ELR (cell line): ENCODE measurements at places on chromosomes 4 and X.

DNA sequence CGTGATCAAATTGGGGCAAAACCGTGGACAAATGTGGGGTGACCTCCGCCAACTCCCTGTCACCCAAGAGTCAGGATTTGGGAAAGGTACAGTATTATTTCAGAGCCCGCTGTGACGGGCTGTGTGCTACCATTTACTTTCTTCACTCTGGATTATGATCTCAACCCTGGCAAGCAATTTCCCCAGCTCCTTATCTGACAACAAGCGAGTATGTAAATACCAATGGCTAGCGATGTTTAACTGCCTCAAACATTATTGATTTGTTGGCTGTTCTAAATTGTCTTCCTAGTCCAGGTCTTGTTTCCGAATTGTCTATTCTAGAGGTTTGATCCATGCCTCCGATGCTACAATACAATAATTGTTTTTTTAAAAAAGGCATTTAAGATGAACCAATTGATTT lies 17.7 kb upstream of the PITX2 start:
- no peak for DNase-seq

DNA sequence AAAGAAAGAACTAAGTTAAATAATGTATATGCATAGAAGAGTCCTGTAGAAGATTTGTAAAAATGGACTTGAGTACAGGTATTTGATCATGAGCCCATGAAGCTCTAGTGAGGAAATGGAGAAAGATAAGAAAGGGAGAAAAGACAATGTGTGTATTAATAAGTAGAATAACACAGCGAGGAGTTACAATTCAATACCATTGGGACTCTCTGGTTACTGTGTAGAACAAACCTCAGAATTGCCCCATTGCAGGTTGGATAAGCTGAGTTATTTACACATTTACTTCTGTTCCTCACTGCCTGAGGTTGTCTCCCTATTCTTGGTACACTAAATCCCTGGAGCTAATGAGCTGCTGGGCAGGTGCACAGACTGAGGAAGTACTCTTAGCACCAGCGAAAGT lies 33.3 kb downstream of the BANK1 start:
- no peak for DNase-seq

DNA sequence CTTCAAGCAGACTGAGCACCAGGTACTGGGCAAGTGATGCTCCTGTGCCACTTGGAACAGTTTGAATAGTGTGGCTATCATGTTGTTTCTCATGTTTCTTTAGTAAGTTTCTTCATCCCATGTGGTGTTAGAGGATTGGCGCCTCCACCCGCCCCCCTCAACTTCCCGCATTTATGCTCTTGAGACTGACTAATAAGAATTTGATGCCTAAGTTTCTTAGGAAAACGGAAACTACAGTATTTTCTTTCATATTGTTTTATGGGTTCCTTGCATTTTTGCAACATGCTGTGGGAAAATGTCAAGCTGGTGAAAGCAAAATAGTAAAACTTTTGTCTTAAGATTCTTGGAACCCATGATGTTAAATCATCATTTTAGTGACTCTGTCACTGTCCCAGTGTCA lies 101.2 kb upstream of the SLC4A4 start:
- DNase-seq = no peak

GRCh38 chr4:100981447-100982204 lies 365.7 kb downstream of the PPP3CA start:
- DNase-seq = no peak

DNA sequence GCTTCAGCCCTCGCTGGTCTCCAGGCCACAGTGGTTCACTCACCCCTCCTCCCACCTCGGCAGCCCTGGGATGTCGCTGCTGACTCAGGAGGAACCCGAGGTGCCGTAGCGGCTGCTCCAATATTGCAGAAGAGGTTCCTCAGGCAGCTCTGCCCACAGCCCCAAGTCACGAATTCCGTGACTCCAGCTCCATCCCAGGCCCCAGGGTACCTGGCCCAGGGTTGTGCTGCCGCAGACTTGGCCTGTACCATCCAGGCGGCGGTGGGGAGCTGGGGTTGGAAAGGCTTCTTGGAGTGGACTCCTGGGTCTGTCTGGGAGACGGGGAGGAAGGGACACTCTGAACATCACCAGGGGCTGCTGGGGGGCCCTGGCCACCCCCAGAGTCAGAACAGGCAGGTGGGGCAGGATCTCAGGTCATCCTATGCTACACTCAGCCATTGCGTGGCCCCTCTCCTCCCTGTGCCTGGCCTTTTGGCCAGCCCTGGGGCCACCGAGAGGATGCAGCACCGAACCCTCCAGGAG lies 728 bp upstream of the HGFAC start:
- DNase-seq = peak; percentile 39

DNA sequence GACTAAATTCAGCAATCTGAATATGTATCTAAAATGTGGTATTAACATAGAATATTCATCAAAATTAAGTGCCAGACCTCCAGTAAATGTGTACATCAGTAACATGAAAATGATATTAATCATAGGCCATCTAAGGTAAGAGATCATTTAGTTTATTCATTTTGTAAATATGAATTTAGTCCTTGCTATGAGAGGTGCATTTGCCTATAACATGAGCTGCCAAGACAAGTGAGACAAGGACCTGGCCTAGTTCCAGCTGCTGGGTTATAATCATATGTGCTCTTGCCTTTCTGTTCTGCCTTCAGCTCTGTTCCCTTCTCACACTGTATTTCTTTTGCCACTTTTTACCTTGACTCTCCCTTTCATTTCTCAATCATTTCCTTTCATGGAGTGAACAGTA lies 160.0 kb downstream of the STIM2 start:
- DNase-seq = no peak

- no peak for DNase-seq
Measured at GRCh38 chr4:150123796-150124677, 45.8 kb downstream of the DCLK2 start.

DNA sequence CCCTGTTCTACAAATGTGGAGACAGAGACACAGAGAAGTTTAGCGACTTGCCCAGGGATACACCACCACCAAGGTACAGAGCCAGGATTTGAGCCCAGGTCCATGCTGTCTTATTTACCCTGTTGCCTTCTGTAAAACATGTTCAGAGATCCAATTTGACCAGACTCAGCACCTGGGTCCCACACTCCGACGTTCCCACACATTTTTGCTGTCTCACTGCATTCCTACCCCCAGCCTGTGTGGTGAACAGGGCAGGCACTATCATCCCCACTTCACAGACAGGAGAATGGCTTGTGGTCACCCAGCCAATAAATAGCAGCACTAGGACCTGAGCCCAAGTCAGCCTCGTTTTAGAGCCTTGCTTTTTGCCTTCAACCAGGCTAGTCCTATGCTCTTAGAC lies 102.8 kb downstream of the PJA1 start:
- DNase-seq = no peak
